SHP77 (cell line): ENCODE measurements at places on chromosomes 3 and 15.

GRCh38 chr3:155138677-155139076 lies 58.6 kb downstream of the MME start:
- DNase-seq = no peak

- no peak for DNase-seq
Observed at GRCh38 chr3:100033903-100034471, 80.3 kb downstream of the FILIP1L start.

DNA sequence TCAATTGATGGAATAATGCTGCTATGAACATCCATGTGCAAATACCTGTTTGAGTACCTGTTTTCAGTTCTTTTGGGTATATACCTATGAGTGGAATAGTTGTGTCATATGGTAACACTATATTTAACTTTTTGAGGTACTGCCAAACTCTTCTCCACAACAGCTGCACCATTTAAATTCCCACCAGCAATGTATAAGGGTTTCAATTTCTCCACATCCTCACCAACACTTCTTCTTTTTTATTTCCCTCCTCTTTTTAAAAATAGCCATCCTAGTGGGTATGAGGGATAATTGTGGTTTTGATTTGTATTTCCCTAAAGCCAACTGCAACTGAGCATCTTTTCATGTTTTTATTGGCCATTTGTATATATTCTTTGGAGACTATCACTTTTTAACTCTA lies 31.3 kb upstream of the ARHGEF3 start:
- no peak for DNase-seq

DNA sequence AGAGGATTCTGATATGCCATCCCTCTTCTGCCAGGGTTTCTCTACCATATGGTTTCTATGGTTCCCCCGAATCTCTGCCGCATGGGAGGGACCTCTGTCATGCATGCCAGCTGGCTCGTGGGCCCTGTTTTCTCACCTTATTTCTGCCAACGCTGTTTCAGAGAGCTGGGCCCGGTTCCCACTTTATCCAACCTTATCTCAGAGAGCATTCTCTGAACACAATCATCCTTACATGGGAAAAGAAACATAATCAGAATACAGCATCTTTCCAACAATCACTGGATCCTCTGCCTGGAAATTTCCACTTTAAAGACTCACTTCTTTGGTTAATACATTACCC lies 234.5 kb upstream of the ZBTB20 start:
- no peak for DNase-seq

- DNase-seq = no peak
Observed at GRCh38 chr3:6095006-6095405, 765.9 kb upstream of the GRM7 start.

DNA sequence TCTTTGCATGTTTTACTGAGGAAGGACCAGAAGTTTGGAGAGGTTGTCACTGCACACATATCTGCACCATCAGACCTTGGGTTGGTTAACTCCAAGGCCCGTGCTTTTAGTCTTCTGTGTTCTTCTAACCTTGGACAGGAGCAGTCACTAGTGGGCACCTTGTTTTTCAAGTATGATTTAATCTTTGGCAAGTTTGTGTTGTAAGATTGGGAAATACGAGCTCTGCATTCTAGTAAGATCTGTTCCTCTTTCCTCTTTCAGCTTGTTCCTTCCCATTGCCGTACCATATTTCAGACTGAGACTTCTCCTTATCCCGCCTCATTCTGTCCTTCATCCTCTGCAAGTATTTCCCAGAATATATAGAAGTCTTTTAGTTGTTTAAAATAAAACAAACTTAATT lies 5.1 kb downstream of the TMOD2 start:
- DNase-seq = no peak

GRCh38 chr15:62498278-62498677 lies 333.2 kb upstream of the C2CD4B start:
- DNase-seq = no peak

DNA sequence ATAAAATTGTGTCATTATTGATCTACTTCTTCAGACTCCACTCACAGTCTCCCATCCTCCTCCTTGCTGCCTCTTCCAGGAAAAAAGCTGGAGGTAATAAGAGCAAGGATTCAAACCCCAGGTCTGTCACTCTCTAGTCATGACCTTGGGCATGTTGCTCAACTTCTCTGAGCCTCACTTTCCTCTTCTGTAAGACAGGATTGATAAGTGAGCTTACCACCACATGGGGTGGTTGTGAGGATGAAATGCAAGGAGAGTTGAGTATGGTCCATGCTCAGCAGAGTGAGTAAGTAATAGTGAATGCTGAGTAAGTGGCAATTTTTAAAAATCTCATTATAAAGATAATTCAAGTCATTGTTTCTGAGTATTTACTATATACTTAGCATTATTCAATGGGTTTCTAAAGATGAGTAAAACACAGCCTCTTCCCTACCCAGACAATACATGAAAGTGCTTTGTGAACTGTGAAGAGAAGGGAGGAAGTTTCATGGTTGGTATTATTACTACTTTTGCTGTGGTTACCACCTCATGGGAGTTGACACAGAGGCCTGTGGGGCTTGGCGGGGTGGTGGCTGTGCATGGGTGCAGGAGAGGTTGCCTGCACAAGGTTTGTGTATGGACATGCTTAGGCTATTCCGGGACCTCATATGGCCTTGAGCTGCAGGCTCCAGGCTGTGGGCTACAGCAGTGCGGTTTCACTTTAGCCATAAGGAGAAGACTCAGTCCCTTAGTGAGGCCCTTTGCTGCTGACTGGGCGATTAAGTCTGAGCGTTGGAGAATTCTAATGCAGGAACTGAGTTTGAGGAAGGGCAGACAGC lies 30.0 kb downstream of the SLC6A11 start:
- DNase-seq = no peak

DNA sequence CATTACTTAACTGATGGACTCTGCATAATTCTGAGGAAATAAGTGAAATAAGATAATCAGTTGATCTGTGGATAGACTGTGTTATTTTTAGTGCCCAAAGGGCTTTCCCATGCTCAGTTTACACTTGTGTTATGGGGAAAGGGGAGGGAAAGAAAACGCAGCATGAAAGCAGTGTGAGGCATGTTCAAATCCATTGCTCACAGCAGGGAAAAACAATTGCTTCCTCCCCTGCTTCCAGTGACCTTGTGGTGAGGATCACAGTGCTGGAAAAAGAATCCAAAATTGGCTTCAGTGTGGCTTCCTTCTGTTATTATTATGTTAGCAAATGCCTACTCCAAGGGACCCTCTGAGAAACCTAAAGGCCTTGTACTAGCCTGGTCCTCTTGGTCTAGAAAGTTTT lies 285.1 kb upstream of the CDIN1 start:
- DNase-seq = no peak

- no peak for DNase-seq
Observed at GRCh38 chr3:65344444-65344843, 656.6 kb upstream of the ADAMTS9 start.

GRCh38 chr15:40963201-40963600 lies 9.9 kb downstream of the CHAC1 start:
- DNase-seq = no peak

- no peak for DNase-seq
Observed at GRCh38 chr15:63059573-63060216, 17.1 kb downstream of the TPM1 start.

GRCh38 chr3:126998320-126998719 lies 15.4 kb downstream of the PLXNA1 start:
- no peak for DNase-seq

DNA sequence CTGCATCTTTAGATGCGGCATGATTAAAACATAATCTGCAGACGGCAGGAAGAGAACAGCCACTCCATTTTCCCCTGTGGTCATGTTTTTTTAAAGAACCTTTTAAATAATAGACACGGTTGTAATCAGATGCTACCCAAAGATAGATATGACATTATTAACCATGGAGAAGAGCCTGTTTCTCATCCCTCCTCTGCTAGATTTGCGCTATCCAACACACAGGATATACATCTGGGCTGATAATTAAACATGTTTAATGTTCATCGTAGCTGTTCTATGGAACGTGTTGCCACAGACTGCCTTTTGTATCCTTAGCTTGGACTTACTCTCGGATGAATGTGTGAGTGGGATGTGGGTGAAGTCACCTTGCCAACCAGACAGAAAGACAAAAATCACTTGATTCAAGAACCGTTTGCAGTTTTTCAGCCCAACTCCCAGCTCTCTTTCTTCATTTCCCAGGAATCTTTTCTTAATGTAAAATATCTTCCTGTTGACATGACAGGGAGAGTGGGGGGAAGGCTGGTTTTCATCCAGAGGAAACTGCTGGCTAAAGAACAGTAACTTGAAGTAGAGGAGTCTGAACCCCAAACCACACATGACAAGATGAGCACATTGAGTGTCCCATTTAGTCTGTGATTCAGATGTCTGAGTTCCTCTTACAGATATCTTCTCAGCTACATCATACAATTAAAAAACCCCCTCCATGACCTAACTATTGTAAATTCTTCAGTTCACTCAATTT lies 118.6 kb upstream of the PRICKLE2 start:
- DNase-seq = no peak

DNA sequence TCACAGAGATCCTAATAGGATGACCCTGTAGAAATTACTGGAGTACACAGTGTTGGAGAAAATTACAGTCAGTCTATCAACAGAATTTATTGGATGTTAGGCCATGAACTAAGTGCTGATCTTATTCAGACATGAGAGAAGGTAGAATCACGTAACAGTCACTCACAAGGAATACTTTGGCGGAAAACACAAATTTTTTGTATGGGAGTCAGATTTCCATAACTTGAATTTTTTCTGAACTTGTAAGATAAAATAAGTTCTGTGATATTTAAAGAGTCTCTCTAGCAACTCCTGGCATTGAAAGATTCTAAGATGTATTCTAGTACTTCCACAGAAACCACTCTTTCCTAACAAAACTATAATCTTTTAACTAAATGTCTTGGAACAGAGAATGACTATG lies 178.8 kb upstream of the MME start:
- no peak for DNase-seq

DNA sequence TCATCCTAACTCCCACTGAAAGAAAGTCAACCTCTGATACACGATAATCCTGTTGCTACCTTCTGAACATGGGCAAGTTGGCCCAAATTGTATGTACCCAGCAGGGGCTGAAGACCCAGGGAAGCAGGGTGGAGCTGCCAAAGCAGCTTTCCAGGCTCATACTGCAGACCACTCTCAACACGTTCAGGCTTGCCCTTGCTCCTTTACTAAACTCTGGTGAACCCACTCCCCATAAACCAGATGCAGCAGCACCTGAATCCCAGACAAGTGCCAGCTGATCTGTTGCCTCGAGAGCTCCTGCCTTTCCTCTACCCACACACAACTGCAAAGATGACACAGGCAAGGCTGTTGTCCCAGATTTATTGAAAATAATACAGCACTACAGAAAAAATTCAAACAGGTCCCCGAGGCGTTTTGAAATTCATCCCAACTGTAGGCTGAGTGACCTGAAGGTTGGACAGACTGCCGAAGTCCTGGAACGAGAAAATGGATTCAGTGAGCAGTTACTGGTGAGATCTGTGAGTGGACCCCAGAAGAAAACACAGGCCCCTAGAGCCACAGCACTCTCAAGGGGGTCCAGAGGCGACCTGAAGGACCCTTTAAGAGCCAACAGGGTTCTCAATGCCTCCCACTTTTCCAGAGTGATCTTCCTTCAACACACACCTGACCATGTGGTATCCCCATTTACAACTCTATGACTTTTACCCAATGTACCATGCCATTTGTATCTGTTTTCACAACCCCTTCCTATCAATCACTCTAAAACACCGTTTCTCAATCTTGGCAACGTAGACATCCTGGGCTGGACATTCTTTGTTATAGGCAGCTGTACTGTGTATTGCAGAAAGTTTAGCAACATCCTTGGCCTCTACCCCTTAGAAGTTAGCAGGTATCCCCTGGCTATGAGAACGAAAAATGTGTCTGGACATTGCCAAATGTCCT lies 3.6 kb downstream of the RPS17 start:
- no peak for DNase-seq

- DNase-seq = no peak
Observed at GRCh38 chr15:78353093-78353492, 12.9 kb downstream of the CRABP1 start.

DNA sequence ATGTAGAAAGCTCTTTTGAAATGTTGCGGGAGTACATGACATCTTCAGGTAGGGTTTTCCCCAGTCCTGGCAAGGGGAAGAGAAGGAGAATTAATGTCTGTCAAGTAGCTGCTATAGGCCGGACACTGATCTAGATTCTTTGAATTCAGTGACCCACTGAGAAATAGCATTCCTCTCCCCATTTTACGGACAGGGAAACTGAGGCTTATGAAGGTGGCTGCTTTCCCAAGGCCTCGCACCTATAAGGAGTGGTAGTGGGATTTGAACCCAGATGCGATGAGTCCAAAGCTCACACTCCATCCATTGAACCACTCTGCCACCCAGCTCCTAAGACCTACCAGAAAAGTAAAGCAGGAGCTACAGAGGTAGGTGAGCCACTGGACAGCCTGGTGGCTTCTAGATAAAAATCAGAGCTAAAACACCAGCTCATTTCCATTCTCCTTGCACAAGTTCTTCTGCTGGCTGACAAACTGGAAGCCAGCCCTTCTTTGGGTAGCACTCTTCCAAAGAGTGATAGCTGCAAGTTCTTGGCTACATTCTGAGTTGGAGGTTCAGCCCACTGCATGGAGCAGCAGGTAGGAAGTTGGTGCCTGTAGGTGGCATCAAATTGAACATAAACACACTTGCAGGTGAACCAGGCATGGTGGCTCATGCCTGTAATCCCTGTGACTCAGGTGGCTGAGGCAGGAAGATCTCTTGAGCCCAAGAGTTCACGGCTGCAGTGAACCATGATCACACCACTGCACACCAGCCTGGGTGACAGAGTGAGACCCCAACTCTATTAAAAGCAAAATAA lies 22.0 kb downstream of the ZNF710 start:
- DNase-seq = no peak

DNA sequence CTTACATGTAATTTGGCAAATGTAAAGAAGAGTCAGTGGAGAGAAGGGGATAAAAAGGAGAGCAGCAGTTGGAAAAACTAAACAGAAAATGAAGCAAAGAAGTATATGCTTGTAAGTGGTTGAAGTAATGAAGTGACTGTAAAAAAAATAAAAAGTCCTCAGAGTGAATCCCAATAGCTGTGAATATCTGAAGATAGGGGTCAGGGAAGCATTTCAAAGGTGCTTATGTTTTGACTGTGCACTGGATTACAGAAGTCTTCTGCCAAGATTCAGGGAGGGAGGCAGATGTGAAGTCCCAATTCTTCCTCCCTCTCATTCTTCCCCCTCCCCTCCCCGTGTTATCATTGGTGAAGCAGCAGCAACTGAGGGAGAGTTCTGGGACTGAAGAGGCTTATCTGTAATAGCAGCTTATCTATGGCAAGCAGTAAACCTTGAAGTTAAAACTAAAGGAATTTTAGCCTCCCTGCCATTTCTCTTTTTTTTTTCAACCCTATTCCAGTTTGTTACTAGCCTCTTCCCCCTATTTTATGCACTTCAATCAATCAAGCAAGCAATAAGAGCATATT lies 597.9 kb downstream of the IGSF11 start:
- no peak for DNase-seq

- no peak for DNase-seq
Observed at GRCh38 chr3:30777426-30778113, 116.9 kb downstream of the GADL1 start.

GRCh38 chr3:94036909-94037507 lies 8.6 kb upstream of the STX19 start:
- DNase-seq = no peak

- no peak for DNase-seq
Observed at GRCh38 chr3:63969876-63970275, 53.4 kb downstream of the PSMD6 start.

- no peak for DNase-seq
Observed at GRCh38 chr3:5053021-5053831, 68.9 kb upstream of the ARL8B start.
